ENCODE measurements at places on chromosomes 5 and 9. TPM values are rescaled to one million over a fixed set of nuclear protein-coding genes. Genes with fewer than 3 reads are reported as not detected.

TMEM215 gene
- total RNA-seq: not detected

ZDHHC11B gene
- total RNA-seq: 15.4 TPM

DNA sequence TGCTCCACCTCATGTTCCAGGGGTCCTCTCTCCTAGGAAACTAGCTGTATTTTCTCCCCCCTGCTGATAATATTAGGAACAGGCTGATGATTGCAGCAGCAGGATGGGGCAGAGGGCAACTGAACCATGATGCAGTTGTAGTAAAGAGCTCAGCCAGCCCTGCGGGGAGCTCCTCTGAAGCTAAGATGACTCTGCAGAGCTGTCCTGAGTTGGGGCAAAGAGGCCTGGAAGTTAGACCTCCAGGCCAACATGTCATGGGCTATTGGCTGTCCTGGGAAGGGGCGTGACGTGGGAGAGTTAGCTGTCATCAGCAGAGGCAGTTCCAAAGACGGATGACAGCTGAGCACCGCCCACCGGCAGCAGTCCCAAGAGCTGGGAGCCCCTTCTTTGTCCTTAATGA lies 6.6 kb upstream of the FBP1 start:
- DNase-seq: no peak

GRCh38 chr9:73093740-73094379 lies 57.8 kb upstream of the ANXA1 start:
- no peak for DNase-seq

DNA sequence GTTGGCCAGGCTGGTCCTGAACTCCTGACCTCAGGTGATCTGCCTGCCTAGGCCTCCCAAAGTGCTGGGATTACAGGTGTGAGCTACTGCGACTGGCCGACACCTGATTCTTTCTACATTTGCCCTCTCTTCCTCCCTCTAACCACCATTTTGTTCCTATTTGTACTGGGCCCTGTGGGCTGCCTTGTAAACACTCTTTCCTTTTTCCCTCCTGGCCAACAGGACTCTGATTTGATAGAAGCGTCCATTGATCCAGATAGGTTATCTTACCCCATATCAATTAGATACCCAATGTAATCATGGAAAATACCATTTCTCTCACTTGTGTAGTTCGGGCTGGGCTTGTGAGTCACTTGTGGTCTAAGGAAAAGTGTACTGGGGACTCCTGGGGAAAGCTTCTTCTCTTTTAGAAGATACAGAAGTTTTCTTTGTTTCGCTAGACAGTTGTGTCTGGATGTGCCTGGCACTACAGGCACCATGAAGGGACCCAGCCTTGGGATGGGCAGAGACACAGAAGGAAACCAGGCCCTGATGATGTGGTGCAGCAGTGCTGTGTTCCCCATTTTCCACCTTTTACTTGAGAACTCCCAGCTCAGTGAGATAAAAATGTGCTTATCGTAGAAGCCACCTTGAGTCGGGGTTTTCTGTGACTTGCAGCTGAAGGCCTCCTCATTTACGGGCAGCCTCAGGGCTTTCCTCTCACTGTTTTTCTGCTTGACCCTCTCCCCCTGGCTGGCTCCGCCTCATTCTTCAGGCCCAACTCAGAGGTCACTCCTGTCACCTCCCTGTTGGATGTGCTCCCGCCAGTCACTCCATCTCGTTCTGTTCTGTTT lies 32.8 kb upstream of the CPEB4 start:
- DNase-seq: no peak

Data from left cardiac atrium (tissue), 4 donors.